Activated T-cell treated with anti-CD3 and anti-CD28 coated beads, Interleukin-2, amount 50 U/mL, for 4 hours (primary cell): ENCODE measurements at places on chromosomes 5 and 9.

DNA sequence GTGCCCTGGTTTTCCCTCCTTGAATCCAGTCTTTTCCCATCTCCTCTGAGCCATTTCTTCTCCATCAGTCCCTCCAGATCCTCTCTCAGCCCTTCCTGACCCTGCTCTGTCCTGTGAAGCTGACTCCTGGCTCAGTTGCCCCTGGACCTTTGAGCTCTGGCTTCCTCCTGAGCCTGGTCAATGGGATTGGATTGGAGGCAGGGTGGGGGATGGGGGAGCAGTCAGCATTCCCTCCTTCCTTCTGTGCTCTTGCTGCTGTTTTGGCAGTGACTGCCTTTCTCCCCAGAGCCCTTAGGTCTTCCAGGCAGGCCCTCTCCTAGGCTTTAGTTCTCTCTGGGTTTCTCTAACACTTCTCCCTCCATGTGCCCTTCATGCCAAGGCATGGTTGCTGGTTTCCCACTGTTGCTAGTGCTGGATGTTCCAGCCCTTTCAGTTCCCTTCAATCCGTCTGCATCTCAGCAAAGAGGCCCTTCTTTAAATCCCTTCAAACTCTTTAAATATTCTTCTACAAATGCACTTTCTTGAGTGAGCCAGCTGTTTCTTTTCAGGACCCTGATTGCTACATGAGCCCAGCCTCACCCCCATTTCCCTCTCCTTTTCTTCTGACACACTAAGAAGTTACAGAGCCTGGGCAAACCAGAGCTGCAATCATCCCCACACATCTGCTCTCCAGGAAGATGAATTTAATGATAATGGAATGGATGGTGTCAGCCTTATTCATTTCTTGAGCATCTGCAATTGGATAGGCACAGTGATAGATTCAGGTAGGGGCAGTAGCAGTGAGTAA is 2.2 kb downstream of the TNFSF15 start:
- no peak for DNase-seq

- DNase-seq = no peak
Observed at GRCh38 chr9:70817311-70817710, 304.1 kb downstream of the TRPM3 start.

DNA sequence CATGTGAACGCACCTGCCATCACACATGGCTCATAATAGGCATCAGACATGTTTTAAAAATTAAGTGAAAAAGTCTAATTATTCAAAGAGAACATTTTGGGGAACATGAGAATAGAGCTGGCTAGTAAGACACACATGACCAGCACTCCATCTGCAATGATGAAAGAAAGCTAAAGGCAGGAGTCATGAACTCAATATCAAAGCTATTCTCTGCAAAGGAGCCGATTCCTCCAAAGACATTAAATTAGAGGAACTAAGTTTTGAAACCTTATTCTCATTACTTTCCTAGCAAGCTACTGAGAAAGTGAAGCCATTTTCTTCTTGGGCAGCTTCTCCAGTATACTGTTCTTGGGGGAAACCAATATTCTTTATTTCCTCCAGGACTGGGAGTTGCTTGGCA is 172.0 kb downstream of the CRB2 start:
- no peak for DNase-seq

GRCh38 chr9:96514800-96515158 is 64.8 kb downstream of the HABP4 start:
- no peak for DNase-seq

DNA sequence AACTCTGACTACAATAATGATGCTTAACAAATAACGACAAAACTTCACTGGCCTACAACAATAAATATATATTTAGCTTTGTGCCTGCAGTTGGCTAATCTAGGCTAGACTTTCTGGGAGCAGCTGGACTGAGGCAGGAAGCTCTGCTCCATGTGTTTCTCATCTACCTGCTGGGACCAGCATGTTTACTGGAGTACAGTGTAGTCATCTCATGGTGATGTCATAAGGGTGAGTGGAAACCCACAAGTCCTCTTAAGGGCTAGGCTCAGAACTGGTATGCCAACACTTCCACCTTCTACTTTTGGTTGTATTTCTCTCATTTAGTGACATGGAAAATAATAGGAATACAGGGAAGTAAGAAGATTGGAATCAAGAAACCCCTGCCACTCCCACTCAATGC is 85.7 kb upstream of the NIPBL start:
- no peak for DNase-seq

GRCh38 chr5:151597749-151598148 is 6.6 kb upstream of the FAT2 start:
- no peak for DNase-seq

GRCh38 chr5:172004824-172005237 is 1.6 kb downstream of the FBXW11 start:
- DNase-seq = peak; percentile 19

- no peak for DNase-seq
Observed at GRCh38 chr5:82419559-82420332, 141.6 kb upstream of the RPS23 start.

GRCh38 chr5:66872736-66873331 is 276.6 kb downstream of the MAST4 start:
- no peak for DNase-seq

DNA sequence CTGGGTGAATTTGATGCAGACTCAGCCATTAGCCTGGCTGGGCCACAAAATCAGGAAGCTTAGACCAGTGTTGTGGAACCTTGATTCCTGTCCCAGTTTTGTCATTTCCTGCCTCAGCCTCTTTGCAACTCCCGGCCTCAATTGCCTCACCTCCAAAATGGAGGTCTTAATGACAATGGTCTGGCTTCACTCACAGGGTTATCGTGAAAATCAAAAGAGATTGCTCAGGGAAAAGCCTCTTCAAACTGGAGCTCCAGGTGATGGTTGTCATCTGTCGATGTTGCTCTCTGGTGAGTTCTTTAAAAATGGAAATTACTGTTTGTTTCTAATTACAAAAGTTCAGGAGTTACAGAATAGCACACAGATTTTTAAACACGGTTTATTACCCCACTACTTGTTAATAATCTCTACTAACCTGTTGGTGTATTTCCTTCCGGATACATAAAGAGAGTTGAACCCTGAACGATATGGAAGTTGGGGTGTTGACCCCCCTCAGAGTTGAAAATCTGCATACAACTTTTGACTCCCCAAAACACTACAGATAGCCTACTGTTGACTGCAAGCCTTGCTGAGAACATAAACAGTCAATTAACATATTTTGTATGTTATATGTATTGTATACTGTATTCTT is 109.9 kb upstream of the CPEB4 start:
- DNase-seq = no peak

DNA sequence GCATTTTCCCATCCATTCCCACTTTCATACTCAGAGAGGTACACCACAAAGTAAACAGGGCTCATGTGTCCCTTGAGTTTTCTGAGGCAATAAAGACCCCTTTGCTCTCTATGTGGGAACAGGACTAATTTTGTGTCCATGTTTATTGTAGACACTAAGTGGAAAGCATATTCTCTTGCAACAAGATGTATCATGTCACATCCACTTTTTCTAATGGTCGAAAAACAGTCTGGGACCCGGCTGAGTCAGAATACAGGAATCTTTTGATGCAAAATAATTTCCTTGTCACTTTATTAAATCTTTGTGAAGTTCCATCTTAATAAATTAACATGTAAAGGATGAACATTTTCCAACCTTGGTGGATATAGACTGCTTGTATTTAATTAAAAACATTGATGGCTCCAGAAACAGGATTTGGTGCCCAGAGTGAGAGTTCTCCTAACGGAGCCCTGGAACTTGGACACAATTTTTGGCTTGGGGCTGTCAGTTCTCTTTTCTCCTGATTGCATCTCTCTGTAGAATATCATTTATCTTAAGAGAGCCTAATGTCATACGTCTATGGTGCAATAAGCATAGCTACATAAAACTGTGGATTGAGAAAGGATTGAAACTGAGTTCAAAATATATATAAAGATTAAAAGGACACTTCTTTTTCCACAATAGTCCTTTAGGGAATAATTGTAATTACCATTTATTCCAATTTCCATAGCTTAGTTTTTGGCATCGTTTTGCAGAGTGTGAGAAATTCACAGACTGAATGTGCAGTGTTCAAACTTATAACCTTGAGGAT is 1116.7 kb upstream of the SEMA6A start:
- no peak for DNase-seq

GRCh38 chr5:89213573-89213972 is 330.6 kb upstream of the MEF2C start:
- DNase-seq = no peak

DNA sequence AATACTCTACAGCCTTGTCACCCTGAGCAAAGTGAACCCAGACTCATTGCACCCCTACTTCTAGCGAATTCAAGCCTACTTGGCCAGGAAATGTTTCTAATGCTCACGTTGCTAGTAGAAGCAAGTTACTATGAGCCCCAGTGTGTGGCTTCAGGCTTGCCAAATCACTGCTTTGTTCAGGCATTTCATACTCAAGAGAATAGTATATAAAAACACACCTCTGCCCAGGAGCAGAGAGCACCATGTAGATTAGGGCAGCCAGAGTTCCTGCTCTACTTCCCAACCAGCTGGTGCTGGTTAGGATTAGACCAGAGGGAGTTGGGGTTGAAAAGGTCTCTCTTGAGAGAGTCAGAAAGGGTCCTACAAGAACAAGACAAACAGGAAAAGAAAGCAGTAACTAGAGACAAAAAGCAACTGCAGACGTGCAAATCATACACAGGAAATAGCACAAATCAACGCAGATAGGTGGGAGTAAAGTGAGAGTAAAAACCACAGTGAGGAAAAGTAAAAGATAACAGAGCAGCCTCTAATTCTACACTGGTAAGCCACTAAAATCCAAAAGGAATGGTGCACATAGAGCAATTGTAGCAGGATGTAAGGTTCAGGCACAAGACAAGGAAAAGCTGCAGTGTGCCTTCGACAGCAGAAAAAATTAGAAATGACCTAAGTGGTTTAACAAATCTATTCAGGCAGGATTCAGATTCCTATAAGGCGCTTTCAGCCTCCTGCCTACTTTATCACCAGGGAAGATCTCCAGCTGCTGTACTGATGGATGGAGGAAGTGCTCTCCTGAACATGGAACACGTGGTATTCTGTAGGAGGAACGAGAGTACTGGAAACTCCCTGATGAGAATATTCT is 49.6 kb upstream of the KIF2A start:
- no peak for DNase-seq

DNA sequence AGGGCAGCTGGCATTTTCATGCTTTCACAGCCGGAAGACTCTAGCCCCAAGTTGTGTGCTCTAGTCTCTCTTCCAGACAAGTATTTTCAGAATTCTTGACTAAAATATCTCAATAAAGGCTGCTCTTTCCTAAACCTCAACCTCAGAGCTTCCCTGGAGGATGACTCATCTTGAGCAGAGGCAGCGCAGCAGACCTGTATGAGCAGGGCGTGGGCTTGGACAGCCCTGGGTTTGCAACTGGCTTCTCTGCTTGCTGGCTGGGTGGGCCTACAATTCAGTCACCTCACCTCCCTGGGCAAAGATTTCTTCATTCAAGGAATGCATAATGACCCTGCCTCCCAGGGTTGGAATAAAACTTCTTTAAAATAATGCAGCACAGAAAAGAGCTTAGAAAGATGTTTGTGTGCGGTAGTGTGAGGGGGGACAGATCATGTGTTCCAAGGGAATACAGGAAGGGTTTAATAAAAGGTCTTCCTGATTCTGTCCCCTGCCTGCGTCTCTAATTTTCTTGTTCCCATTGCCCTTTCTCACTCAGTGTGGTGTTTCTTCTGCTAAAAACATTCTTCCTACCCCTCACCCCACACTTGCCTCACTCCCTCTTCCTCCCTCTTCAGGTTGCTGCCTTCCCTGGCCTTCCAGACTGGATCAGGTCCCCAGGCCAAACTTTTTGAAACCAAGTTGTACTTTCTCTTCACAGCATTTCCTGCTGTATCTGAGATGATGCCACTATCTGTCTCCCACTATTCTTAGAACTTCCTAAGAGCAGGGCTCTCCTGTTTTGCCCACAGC is 39.4 kb upstream of the MAP1B start:
- no peak for DNase-seq

- no peak for DNase-seq
Observed at GRCh38 chr5:78922879-78923621, 62.1 kb downstream of the ARSB start.

DNA sequence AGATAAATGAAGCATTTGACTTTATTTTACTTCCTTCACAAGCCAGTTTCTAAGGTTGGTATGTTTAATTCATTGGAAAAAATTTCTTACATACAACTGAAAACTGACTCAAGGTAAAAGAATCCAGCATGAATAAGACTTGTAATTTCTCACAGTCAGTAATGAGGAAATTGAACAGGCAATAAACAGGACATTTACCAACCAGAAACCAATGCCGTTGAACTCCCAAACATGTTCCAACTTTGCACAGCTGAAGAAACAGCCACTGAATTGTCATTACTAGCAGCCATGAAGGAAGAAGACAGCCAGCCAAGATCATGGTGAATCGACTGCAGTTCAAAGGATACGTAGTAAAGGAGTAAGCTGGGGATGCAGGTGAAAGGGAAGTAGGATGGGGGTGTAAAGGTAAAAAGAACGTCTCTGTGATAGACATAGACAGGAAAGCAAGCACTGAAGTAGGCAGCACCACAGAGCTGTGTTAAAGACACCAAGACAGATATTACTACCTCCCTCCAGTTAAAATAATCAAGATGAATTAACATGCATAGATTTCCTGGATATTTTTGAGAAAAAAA is 21.3 kb upstream of the SLC12A2 start:
- DNase-seq = no peak

- DNase-seq = no peak
Observed at GRCh38 chr9:127755061-127756060, 20.3 kb upstream of the TOR2A start.

DNA sequence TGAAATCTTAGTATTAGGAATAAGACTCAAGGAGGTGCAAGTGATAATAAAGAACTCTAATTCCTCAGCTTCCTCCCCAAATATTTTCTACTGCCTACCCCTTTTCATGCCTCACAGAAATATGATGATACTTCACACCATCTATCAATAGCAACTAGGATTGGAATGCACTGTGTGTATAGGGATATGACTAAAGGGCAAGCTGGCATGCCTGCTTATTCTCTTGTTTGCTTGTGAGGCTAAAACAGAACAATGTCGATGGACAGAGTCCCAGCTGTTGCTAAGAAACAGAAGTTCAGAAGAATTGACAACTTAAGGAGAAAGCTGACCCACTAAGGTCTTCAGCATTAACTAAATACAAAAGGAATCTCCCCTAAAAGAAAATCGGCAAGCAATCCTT is 9.7 kb upstream of the CHD1 start:
- no peak for DNase-seq

GRCh38 chr5:74953937-74954720 is 87.9 kb upstream of the FAM169A start:
- DNase-seq = no peak

- no peak for DNase-seq
Observed at GRCh38 chr9:121239071-121239470, 28.9 kb upstream of the GSN start.

GRCh38 chr5:137792303-137792702 is 38.1 kb upstream of the HNRNPA0 start:
- no peak for DNase-seq

- DNase-seq = no peak
Observed at GRCh38 chr9:134374301-134375010, 48.2 kb downstream of the RXRA start.

DNA sequence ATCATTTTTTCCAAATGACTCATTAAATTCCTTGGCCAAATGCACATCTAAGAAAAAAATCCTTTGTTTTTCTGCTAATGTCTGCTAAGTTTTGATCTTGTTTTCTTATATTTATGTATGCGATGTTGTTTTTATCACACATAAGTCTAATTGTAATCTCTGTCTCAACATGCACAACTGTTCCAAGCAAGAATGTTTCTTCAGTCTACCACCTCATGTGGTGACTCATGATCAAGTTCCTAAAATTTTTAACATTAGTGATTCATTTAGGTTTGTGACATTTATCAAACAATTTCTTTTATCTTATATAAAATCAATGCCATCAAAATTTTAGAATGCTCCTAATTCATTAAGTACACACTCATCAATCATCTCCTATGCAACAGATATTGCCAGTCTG is 763.9 kb upstream of the FAM174A start:
- no peak for DNase-seq
